Fibroblast of lung (primary cell): ENCODE measurements at places on chromosomes 6 and 20.

DNA sequence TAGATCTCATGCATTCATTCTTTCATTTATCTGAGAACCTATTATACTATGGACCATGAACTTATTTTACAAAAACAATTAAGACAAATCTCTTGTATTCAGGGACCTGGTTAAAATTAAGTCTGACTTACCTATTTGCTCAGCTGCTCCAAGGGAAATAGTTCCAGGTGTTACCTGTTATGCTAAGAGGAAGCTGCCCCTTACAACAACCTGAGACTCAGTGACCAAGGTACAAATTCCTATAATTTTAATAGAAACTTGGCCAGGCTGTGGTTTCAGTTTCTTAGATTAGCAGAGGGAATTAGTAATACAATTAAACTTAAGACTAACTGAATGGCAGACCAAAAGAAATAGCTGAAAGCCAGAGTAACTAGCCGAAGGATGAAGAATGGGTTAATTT is 48.2 kb upstream of the GMPR start:
- no peak for DNase-seq

DNA sequence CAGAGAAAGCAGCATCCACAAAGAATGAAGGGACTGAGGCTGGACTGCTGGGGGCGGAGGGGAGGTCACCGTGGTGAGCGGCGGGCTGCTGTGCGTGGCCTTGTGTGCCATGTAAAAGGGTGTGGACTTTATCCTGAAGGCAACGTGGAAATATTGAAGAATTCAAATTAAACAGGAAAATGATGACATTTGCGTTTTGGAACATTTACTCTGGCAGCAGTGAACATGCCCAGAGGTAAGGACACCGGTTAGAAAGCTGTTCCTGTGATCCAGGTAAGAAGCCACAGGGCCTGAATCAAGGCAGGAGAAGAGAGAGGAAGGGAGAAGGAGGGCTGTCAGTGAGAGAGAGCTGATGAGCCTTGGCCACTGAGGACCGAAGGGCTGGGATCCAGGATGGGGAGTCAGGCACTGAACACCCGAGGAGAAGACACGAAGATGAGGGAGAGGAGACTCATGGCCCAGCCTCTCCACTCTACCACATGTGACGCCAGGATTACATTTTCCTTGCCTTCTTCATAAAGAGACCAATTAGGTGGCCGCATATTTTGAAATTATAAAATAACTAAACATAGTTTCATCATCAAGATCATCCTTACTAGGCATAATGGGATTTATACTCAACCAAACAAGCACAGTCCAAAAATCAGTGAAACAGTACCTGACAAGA is 58.4 kb downstream of the TRAM2 start:
- no peak for DNase-seq

DNA sequence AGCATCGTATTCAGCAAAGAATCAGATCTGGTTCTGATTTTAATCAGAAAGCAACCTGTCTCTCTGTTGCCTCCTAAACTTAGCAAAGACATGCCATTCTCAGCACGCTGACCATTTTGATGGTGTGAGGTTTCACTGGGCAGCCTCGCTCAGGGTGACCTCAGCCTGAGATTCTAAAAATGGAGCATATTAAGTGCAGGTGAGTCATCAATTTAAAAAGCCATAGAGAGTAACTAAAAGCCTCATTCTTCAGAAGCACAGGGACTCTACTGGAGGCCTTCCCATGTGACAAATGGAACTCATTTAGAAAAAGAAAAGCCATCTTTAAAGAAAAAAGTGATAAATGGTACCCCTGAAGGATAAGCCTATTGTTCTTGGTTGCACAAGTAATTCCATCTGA is 91.3 kb downstream of the FILIP1 start:
- DNase-seq: peak; percentile 87

GRCh38 chr6:108862479-108863191 is 14.4 kb downstream of the ARMC2 start:
- DNase-seq: no peak

GRCh38 chr6:29965873-29966601 is 23.7 kb downstream of the HLA-A start:
- peak; percentile 43 for DNase-seq

DNA sequence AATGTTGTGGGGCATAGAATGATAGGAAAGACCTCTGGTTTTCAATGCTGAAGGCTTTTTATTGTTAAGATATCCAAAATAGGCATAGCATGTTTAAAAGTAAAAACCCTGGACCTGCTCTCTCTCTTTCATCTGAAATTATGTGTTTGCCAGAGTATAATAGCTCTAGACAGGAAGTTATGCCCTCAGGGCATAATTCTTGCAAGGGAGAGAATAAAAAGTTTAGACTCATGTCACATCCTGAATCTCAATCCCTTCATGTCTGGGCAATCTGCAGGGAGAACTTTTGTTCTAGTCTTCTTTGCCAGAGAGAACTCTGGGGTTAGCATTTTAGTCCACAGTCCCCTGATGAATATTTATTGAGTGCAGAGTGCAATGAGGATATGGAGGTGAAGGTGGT is 297.3 kb upstream of the FLRT3 start:
- DNase-seq: no peak

DNA sequence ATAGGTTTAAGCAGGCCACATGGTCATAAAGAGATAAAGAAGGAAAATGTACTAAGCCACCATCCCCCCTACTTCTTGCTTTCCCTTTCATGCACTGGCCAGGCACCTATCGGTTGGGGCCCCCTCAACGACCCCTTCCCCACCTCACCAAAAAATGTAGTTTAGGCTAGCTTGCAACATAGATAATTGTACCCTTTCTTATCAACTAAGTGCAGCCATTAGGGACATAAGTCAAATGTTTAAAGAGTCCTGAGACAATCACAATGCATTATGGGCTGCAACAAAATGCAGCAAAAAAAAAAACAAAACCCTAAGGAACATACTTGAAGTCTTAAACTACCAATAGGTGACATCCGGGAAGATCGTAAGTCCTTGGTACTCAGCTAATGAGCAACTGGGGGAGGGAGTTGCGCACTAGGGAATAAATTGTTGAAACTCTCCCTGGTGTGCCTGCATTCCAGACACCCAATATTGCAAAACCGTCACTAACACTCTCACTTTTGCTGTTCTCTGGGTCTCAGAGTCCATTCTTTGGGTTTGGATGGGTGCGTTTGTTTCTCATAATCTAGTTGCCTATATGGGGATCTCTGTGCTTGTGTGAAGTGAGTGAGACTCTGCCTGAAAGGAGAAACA is 12.4 kb upstream of the HLA-G start:
- DNase-seq: no peak
